ENCODE measurements at places on chromosomes 1 and 21. TPM values are rescaled to one million over a fixed set of nuclear protein-coding genes. Genes with fewer than 3 reads are reported as not detected.

DNA sequence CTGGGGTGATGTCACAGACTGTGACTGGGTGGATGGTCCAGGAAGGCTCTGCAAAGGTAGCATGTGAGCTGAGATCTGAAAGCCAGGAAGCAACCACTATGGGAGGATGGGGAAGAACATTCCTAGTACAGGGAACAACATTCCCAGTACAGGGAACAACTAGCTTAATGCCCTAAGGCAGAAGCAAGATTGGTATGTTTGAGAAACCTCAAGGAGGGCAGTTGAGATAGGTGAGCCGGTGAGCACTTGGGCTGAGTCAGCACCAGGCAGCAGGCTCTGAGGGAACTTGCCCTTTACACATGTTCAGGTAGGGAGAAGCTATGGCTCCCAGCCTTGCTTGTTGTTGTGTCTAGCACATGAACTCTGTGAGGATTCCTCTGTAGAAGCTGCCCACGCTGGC, 24.2 kb upstream of the CACNA1E start:
- no peak for DNase-seq

The LIN9 gene
- 0.99 TPM for total RNA-seq

The RPS8 gene
- total RNA-seq: 512 TPM

DNA sequence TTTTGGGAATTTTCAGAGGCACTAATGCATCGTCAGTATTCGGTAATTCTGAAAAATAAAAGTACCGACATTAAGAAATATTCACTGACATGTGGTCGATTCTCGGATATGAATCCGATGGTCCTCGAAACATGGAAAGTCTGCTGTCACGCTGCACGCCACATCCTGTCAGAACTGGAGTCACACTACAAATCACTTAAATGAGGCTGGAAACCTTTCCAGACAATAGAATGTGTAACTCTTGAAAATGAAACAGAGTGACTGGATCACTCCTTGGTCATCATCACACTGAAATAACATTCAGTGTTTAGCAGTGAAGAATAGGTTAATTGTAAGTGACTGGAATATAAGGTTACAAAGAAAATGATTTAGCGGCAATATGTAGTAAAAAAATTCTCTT, 620.1 kb upstream of the ADAMTS5 start:
- no peak for DNase-seq

DNA sequence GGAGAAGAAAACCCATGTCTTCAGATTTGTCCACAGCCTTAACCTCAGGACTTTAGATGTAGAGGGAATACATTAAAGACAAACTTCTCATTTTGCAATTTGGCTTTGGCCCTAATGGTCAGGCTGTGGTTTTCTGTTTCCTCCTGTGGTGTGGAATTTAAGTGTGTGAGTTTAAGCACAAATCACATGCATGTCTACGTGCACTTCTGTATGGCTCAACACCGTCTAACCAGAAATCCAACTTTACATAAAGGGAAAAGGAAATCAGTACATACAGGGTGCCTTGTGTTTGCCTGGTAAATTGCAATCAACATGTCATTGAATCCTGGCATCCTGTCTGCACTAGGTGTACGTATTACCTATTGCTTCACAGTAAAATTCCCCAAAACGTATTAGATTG, 1.2 kb upstream of the ZNF124 start:
- no peak for DNase-seq

DNA sequence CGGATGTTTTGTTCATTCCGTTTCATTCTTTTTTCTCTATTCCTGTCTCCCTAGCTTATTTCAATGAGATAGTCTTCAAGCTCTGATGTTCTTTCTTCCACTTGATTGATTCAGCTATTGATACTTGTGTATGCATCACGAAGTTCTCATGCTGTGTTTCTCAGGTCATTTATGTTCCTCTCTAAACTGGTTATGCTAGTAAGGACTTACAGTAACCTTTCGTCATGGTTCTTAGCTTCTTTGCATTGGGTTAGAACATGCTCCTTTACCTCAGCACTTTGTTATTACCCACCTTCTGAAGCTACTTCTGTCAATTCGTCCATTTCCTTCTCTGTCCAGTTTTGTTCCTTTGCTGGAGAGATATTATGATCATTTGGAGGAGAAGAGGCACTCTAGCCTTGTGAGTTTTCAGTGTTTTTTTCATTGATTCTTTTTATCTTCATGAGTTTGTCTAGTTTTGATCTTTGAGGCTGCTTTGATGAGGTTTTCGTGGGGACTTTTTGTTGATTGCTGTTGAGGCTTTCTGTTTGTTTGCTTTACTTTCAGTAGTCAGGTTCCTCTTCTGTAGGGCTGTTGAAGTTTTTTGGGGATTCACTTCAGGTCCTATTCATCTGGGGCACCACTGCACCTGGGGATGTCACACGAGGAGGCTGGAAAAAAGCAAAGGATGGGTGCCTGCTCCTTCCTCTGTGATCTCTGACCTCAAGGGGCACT, 496.9 kb upstream of the LRRC7 start:
- no peak for DNase-seq

DNA sequence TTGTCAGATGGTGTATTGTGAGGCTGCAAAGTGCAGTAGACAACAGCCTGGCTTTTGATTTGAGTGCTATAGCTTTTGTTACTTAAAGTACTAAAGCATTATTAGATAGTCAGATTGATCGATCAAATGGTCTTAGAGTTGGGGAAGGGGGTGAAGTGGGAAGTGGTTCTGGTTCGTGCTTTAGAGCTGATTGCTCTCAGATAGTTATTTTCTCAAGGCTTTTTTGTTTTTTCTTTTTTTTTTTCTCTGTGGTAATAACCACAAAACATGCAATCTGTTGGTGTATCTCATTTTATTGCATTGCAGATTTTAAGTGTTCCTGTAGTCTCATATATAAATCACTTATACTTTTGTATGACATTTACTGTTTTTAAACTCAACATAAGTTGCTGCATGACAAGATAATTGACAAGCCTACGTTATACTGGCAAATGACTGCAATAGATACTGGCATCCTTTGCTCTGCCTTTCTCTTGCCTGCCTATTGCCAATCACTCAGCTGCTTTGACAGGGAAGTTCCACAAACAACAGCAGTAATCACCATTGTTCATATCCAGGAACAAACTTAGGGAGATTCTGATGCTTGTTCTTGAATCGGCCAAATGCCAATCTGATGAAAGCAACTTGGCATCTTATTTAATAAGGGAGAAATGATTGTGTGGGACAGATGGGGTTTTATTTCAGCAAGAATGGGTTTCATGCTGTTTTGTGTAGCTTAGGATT, 125.0 kb upstream of the B3GALT2 start:
- DNase-seq: no peak

- no peak for DNase-seq
These were observed 199.6 kb upstream of the LMO4 start for GRCh38 chr1:87129038-87129437.

The TNFRSF14 gene
- total RNA-seq: 40.5 TPM

- DNase-seq: peak; percentile 53
These were observed 22.9 kb downstream of the RRP1 start for GRCh38 chr21:43812139-43812821.

The CLCA1 gene
- total RNA-seq: not detected

The TIAM1 gene
- 4.8 TPM for total RNA-seq

The NBPF14 gene
- 13.8 TPM for total RNA-seq

- DNase-seq: no peak
These were observed 49.2 kb downstream of the ALG14 start for GRCh38 chr1:95023399-95024043.

GRCh38 chr1:59298710-59299346, 1.9 kb downstream of the FGGY start:
- no peak for DNase-seq

- no peak for DNase-seq
These were observed 65.6 kb downstream of the NCAM2 start for GRCh38 chr21:21063828-21064227.

- DNase-seq: no peak
These were observed 64.3 kb upstream of the ZNF326 start for GRCh38 chr1:89930579-89930978.

GRCh38 chr1:186813420-186813819, 15.3 kb upstream of the PLA2G4A start:
- DNase-seq: no peak

The RPS6KC1 gene
- 8.7 TPM for total RNA-seq

GRCh38 chr21:42469272-42469671, 26.8 kb downstream of the RSPH1 start:
- DNase-seq: peak; percentile 60

DNA sequence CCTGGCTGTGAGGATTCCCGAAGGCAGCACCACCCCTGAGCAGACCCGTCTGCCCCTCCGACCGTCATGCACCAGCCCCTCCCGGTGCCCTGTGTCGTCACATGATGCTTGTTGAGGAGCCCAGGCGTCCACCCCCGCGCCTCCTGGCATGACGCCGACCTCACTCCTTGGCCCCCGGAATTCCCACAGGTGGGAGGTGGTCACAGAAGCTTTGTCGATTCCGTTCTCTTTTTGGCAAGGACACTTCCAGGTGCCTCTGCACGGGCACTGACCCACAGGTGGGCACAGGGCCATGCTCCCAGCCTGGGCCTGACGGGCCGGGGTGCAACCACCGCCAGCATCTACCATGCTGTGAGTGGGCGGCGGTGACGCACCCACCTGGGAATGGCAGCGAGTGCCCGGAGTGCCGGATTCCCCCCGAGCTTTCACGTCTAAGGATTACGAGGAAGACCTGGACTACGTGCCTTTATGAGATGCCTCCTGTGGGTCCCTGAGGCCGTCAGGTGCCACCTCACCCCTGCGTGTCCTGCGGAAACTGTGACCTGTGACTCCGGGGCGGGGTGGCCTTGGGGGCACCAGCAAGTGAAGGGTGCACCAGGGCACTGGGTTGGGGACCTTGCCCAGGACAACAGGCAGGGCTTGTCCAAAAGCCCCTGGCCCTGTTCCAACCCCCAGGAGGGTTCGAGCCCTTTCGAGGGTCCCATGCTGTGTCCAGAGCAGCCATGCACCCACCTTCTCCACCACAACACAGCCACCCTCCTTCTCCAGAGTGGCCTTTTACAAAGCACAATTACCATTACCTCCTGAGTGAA, 31.4 kb upstream of the COL6A1 start:
- no peak for DNase-seq

DNA sequence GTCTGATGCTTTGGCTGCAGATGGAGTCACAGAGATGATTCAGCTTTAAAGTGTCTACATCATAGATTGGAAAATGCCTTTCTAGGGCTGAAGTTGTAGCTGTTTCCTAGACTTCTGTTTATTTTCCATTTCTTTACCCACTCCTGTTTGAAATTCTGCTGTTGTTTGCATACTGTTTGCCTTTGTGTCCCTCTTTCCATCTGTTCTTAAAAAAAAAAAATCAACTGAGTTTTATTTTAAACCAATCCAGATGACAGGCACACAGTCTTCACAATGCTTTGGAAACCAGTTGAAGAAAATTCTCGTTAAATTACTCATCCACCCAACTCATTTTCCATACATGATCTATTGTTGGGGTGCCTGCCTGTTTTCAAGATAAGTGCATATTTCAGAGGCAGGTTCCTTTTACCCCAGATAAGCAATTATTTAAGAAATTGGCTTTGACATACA, 245.9 kb downstream of the DISC1 start:
- no peak for DNase-seq

DNA sequence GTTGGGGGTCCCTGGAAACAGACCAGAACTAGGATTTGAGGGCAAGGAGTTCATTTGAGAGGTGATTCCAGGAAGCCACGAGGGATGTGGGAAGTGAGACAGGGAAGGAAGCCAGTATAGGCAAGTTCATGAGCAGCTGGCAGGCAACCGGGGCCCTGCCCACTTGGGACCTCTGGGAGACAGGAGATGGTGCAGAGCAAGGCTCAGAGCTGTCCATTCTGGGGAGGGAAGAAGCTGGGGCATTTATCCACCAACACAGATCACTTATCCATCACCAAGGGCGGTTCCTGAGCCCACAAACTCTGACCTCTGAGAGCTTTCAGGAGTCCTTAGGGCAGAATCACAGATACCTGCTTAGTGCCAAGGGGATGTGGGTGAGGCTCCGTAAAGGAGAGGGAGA, 16.8 kb downstream of the EDN2 start:
- no peak for DNase-seq

DNA sequence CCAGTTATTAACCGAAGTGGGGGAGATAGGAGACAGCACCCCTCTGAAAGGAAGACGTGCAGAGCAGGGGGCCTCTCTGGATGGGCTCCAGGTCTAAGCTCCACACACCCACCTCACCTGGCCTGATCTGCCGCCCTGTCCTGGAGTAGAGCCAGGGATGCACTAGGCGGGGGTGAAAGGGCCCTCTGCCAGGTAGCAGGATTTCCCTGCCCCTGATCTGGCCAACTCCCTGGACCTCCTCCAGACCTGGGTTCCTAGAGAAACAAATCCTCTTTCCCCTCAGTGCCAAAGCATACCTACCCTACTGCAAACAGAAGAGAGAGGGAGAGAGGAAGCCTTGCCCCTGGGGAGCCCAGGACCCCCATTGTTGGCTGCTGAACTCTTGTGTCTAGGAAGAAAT, 2.0 kb downstream of the CRABP2 start:
- no peak for DNase-seq

The LCE1E gene
- not detected for total RNA-seq

The SPRR2F gene
- not detected for total RNA-seq

The RHEX gene
- total RNA-seq: not detected

GRCh38 chr1:231856426-231856825, 229.8 kb downstream of the DISC1 start:
- no peak for DNase-seq

The KRTAP6-2 gene
- total RNA-seq: not detected

The AIRE gene
- not detected for total RNA-seq

GRCh38 chr1:220431554-220432239, 96.2 kb upstream of the MARK1 start:
- no peak for DNase-seq
